NCI-H526 treated with DMSO at 0.1 percent for 48 hours (cell line): ENCODE measurements at places on chromosomes 13 and 19.

GRCh38 chr13:19845758-19846157 is 17.7 kb downstream of the ZMYM5 start:
- no peak for DNase-seq

DNA sequence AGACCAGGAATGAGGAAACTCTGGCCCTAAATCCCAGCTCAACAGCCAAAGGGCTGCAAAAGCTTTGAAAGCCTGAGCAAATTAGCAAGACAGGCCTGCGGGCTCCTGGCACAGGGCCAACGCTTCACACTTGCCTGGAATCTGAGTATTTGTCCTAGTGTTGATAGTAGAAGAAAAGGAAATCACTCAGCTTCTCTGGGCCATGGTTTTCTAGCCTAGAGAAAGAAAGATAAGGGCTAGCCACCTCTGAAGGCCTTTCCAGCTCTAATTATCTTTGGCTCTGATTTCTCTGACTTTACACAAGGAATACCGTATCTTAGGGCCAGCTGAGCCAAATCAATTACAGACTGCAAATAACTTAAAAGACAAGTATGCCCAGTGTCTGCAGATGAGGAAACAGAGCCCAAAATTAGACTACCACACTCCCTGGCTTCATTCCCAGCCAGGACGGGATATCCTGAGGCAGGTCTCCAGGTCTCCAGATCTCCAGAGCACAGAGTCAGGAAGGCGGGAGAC is 69.6 kb downstream of the STK24 start:
- peak; percentile 21 for DNase-seq

GRCh38 chr19:39915101-39915847 is 19.2 kb downstream of the FCGBP start:
- DNase-seq, result no peak

- no peak for DNase-seq
These were observed 12.9 kb downstream of the CC2D1A start for GRCh38 chr19:13918726-13919411.

GRCh38 chr19:5125797-5126497 is 157.0 kb downstream of the KDM4B start:
- no peak for DNase-seq

- DNase-seq, result no peak
These were observed 471.4 kb downstream of the MYO16 start for GRCh38 chr13:109100705-109101304.

DNA sequence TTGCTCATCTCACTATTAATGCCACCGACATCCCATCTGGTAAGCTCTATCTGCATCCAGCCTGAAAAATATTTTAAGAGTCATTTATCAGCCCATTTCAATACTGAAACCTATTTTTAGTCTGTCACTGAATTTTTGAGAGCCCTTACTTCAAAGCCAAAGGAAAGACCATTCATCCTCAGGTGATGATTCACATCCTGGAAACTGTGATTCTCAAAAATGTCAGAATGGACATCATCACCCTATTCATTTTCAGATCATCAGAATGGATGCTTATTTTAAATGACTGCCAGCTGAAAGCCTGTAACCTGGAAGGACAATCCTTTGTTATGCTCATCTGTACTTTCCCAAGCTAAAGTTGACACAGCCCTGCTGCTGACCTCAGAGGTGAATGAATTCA is 27.0 kb downstream of the TNFSF11 start:
- DNase-seq, result no peak

- no peak for DNase-seq
These were observed 98.7 kb downstream of the CCNA1 start for GRCh38 chr13:36530861-36531590.

- no peak for DNase-seq
These were observed 54.2 kb downstream of the CCNE1 start for GRCh38 chr19:29866011-29866410.

GRCh38 chr13:50200569-50200968 is 185.3 kb downstream of the KCNRG start:
- DNase-seq, result no peak

- DNase-seq, result peak; percentile 7
These were observed 8.7 kb upstream of the IGFL3 start for GRCh38 chr19:46133101-46133627.

- no peak for DNase-seq
These were observed 57.7 kb upstream of the NBEA start for GRCh38 chr13:34884366-34884765.

DNA sequence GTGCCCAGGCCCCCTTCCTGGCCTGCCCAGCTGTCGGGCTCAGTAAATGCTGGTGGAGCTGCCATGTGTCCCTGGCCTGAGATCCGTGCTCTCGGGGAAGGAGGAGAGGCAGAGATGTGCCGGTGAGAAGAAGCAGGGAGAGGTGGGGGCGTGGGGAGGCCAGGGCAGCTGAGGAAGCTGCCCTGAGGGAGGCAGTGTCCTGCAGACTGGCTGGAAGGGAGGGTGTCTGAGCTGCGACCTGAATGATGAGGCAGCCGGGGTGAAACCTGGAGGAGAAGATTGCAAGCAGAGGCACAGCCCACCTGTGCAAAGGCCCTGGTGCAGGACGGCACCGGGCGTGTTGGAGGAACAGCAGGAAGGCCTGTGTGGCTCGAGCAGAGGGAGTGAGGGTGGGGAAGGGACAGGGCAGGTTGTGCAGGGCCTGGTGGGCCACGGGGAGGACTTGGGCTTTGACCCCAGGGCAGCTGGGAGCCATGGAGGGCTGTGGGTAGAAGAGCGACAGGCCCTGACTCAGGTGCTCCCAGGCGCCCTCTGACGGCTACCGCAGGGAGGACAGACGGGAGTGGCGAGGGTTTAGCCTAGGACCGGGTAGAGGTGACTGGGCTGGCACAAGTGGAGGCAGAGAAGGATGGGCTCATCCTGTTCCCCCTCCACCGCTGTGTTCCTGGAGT is 14.0 kb upstream of the CELF5 start:
- peak; percentile 2 for DNase-seq

- peak; percentile 9 for DNase-seq
These were observed 9.5 kb upstream of the SUPT20H start for GRCh38 chr13:37068962-37069361.

DNA sequence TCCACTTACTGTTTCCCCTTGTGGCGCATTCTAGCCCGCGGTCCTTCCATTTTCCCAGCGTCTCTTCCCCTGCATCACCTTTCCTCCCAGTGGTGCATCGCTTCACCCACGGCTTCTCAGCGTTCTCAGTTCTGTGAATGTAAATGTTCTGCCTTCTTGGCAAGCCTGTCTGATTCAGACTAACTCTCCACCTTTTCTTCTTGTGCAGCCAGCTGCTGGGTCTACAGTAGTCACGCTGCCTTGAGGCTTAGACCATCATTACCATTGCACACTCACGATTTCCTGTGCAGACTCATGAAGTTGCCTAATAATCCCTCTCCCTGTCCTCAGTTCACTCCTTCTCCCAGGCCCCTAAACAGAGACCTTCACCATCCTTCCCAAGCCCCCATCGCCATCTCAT is 75.0 kb downstream of the DHRS12 start:
- DNase-seq, result no peak

- DNase-seq, result no peak
These were observed 12.1 kb upstream of the ERICH6B start for GRCh38 chr13:45627656-45628055.

DNA sequence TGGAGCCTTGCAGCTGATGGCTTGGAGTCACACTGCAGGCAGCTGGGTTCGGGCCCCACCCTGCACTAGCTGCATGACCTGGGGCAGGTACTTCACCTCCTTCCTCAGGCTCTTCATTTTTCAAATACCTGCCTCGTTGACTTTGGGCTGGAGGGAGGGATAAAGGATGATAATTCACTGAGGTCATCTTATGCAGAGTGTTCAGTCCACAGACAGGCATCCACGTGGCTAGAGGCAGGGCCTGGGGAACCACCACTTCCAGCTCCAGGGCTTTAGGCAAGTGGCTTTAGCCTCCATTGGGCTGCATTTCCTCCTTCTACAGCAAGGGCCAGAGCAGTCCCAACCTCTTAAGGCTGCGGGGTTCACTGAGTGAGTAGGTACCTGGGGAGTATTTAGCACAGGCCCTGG is 84.8 kb downstream of the SIPA1L3 start:
- DNase-seq, result no peak

GRCh38 chr13:33537026-33537425 is 251.5 kb upstream of the STARD13 start:
- DNase-seq, result no peak

GRCh38 chr13:27474751-27475268 is 24.4 kb upstream of the MTIF3 start:
- no peak for DNase-seq

DNA sequence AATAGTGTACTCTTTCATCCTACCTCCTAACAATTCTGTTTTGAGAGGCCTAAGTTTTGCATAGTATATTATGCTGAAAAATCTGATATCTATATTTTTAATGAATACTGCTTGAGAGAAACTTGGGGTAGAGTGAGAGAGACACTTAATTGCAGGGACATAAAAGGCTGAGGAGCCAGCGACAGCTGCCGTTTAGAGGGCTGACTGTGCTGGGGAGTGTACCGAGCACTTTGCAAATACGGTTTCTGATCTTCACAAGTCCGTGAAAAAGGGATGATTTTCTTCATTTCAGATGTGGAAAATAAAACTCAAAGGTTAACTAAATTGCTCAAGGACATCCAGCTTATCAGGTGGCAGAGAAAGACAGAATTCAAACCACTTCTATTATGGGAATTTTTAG is 97.4 kb downstream of the CAB39L start:
- DNase-seq, result no peak

DNA sequence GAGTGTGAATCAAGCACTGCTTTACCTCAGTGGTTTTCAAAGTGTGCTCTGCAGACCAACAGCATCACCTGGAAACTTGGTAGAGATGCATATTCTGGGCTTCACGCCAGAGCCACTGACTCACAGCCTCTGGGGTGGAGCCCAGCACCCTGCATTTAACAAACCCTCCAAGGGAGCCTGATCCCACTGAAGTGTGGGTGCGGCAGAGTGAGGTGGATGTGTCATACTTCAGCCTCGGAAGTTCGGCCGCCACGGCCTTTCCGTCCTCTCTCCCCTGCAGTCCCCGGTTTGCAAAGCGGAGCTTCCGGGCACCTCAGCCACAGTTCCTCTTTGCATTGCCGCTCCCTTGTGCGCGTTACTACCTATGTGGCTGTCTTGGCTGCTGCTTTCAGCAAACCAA is 33.3 kb upstream of the MICU2 start:
- DNase-seq, result no peak

GRCh38 chr19:32771596-32771995 is 52.0 kb downstream of the TDRD12 start:
- DNase-seq, result no peak

DNA sequence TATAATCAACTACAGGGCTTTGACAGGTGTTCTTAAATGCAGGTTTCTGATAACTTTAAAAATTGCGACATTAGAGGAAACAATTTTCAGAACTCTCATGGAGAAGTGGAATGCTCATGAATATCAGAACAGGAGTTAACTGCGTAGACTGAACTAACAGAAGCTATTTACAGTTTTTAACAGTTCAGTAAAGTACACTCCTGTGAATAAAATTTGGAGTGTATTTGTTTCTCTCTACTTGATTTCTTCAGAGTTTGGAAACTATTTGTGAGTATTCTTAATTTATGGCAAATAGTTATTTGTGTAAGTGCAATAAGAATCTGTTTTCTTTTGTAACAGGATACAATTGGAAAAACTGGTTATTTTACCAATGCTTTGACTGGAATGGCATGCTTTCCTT is 114.4 kb downstream of the TNFRSF19 start:
- DNase-seq, result no peak

DNA sequence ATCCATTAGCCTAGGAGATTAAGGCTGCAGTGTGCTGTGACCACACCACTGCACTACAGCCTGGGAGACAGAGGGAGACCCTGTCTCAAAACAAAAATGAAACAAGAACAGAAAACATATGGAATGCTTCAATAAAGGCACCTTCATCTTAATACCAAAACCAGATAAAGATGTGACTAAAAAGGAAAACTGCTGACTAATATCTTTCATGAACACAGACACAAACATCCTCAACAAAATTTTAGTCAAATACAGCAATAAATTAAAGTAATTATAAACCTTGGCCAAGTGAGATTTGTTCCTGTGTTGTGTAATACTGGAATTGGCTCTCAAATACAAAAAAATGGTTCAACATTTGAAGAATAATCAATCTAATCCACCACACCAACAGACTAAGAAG is 103.5 kb downstream of the PRR20E start:
- no peak for DNase-seq

- DNase-seq, result no peak
These were observed 85.7 kb upstream of the SERP2 start for GRCh38 chr13:44287958-44288357.

- no peak for DNase-seq
These were observed 56.6 kb upstream of the ANKRD10 start for GRCh38 chr13:110971486-110971885.

GRCh38 chr13:109782823-109783431 is 3.5 kb downstream of the IRS2 start:
- peak; percentile 52 for DNase-seq

DNA sequence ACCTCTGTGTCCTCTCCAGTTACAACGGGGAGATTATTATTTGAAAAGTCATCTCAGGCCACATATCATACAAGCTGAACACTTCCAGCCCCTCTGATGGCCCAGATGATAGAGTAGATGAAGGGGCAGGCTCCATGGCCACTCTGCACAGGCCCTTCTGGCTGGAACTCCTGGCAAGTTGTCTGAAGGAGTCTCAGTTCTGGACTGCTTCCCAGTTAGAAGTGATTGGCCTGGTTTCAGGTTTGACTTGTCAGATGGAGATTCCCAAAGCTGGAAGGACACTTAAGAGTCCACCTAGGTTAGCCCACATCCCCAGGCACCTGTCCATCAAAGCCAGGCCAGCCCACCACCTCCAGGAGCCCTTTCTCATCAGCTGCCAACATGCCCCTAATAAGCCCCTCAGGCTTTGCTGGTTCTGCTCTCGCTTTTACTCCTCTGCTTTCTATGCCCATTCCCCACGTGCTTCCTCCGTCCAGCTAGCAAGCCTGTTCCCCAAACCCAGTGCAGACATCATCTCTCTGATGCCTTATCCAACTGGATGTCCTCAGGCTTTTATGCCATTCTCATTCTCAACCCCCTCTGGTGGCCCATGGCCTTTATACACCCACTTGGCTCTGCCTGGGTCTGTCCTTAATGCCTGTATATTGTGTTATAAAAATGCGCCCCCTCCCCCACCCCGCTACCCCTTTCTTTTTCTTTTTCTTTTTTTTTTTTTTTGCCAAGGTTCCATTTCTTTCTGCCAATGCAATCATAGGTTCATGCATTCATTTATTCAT is 56.5 kb downstream of the HSPH1 start:
- DNase-seq, result no peak

DNA sequence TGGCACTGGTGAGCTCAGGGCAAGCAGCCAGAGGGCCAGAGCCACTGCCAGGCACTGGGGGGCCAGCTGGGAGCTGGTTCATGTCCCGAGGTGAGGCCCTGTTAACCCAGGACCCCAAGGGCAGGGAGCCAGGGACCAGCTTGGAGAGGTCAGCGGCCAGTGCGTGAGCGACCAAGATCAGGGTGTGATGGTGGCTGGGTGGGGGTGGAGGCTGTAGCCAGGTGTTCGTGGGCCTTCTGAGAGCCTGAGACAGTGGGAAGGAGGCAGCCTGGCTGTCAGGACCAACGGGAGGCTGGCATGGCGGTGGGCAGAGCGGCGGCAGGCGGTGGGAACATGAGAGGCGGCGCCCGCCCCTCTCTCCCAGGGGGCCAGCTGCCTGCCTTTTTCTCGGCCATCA is 8.1 kb upstream of the KPTN start:
- no peak for DNase-seq
